Body of pancreas (tissue), 4 donors: ENCODE measurements at places on chromosomes 5 and 9.

DNA sequence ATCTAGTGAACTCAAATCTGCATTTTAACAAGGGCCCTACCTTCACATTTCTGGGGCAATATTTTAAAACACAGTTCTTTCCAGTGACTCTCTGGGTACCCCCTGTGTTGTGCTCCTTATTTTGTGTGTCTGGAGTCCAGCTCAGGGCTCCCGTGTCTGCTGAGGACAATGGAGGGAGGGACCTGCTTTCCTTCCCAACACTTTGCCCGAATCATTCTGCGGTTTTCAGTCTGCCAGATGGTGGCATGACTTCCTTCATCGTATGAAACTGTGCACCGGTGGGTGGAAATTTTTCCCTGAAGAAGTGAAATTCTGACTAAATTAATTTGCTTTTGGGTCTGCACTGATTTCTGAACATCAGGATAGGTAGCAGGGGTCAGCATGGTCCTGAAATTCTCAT lies 153.6 kb upstream of the CD180 start:
- no peak for DNase-seq

- DNase-seq, result no peak
These were observed 431 bp downstream of the BNC2 start for GRCh38 chr9:16869882-16870595.

DNA sequence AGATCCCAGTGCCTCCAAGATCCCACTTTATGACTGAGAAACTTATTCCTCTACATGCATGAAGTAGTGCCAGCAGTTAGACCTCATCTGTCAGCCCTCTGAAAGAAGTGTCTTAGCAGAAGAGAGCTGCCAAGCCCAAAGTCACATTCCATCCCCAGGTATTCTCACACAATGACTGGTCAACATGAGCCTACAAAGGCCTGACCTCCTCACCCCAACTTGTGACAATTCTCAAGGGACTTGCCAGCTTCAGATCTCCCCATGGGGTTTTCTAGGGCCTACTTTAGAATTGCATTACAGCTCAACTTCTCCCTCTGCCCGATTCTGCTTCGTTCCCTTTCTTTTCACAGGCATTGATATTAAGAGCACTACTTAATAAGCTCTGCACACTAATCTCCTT lies 393.8 kb upstream of the SLC30A5 start:
- DNase-seq, result no peak

DNA sequence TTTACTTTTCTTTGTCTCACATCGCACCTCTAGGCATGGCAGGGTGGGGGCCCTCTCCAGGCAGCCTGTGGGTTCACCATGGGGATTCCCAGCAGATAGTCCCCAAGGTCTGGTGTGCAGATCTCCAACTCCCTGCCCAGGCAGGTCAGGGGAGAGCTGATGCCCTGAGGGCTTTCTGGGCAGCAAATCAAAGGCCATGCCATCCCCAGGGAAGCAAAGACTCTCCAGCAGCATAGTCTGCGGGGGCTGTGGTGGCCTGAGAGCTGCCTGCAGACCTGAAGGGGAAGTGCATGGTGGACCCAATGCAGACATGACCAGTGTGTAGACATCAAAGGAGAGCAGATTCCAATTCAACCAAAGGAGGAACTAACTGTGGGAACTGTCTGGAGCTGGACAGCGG lies 7.7 kb downstream of the NEURL1B start:
- DNase-seq, result no peak

GRCh38 chr9:108709126-108709525 lies 146.7 kb downstream of the ACTL7B start:
- DNase-seq, result no peak

GRCh38 chr5:97888439-97888838 lies 705.4 kb upstream of the RIOK2 start:
- DNase-seq, result no peak

DNA sequence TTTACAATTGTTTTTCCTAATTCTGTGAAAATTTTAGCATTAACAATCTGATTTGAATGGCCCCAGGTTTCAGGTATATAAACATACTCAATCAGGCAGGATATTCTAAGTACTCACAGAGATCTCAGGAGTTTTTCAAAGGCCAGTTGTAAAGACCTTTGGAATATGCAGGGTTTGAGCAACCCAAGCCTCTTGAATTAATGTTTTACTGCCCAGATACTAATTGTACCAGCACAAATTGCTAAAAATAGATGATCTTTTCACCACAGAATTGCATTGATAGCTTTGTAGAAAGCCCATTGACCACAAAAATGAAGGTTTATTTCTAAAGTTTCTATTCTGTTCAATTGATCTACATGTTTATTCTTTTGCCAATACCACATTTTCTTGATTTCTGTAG lies 186.5 kb downstream of the OSTF1 start:
- no peak for DNase-seq

DNA sequence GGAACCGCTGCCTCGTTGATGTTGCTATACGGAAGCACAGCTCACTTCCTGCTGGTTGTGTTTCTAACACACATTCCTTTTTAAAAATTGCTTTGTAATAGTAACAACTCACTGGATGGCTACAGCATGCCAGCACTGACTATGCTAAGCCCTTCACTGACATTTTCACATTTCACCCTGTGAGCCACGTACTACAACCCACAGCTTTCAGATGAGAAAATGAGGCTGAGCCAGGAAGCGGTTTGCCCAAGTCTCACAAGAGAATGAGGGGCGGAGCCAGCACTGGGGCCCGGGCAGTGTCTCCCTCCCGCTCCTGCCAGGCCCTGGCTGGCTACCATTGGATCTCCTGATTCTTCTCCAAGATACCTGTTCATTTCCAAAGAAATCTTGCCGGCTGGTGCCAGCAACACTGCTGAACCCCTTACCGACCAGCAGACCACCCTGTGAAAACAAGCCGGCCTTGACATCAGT lies 38.3 kb downstream of the FAM78A start:
- DNase-seq, result peak; percentile 69

- DNase-seq, result no peak
These were observed 249.6 kb downstream of the IRX1 start for GRCh38 chr5:3845230-3845629.

DNA sequence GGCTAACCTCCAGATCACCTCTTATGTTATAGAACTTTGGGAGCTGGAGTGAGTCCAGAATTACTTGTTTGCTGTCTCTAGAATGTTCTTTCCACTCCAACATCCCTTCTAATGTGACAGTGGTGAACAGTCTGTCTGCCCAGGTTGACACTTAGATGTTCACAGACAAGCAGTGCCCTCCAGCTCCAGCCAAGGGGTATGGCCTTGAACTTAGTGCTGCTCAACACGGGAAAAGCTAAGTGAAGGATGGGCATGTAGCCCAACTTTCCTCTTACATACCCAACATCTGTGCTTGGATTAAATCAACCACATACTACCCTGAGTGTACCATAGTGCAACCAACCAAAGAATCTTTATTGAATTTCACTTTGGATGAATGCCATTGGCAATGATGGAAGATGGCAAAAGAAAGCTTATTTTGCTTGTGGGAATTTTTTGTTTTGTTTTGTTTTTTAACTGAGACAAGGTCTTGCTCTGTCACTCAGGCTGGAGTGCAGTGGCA lies 201.2 kb downstream of the NXNL2 start:
- DNase-seq, result no peak

DNA sequence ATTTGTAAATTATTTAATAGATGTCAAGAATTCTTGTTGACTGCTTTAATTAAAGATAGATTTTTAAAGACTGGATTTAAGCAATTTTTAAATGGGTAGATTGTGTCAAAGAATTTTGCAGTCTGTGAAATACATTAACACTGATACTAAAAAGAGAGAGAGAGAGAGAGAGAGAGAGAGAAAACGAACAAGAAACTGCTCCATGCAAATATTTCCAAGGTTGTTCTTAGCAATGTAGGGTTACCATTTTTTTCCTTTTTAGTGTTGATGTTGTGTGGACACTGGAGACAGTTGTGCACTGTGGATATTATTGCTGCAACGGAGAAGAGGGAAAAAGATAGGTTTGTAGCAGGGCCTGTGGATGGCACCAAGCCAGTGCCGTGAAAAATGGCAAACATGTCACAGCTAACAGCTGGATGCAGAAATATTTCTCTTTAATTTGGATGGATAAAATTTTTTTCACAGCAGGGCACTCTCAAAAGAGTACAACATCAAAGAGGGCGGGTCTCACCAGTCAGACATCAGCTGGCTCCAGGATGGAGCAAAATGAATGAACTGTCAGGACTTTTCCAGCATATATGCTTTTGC lies 58.2 kb downstream of the PRDM6 start:
- no peak for DNase-seq

- DNase-seq, result no peak
These were observed 67.9 kb upstream of the PANK3 start for GRCh38 chr5:168647083-168647482.

DNA sequence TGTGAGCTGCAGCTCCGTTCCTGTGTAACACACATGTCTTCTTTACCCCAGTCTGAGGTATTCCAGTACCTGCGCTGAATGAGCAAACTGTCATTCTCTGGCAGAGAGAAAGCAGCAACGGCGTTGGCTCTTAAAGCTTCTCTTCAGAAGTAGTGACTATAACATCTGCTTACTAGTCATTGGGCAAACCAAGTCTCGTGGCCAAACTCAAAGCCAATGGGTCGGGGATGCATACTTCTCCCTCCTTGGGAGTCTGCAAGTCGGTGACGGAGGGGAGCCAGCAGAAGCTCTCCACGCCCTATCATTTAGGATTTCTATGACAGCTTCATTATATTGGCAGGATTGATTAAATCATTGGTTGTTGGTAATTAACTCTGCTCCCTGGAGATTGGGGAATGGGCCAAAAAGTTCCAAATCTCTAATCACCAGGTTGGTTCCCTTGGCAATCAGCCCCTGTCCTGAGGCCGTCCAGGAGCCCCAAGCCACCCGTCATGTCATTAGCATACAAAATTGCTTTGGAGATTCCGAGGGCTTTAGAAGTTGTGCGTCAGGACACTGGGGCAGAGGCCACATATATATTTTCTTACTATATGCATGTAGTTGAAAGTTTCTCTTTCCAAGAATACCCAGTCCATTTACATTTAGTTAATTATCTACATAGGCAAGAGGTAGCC lies 44.9 kb downstream of the ZNF354A start:
- no peak for DNase-seq

- no peak for DNase-seq
These were observed 71.8 kb downstream of the C9orf50 start for GRCh38 chr9:129549139-129549538.

- no peak for DNase-seq
These were observed 24.4 kb upstream of the RGMB start for GRCh38 chr5:98749046-98749445.

DNA sequence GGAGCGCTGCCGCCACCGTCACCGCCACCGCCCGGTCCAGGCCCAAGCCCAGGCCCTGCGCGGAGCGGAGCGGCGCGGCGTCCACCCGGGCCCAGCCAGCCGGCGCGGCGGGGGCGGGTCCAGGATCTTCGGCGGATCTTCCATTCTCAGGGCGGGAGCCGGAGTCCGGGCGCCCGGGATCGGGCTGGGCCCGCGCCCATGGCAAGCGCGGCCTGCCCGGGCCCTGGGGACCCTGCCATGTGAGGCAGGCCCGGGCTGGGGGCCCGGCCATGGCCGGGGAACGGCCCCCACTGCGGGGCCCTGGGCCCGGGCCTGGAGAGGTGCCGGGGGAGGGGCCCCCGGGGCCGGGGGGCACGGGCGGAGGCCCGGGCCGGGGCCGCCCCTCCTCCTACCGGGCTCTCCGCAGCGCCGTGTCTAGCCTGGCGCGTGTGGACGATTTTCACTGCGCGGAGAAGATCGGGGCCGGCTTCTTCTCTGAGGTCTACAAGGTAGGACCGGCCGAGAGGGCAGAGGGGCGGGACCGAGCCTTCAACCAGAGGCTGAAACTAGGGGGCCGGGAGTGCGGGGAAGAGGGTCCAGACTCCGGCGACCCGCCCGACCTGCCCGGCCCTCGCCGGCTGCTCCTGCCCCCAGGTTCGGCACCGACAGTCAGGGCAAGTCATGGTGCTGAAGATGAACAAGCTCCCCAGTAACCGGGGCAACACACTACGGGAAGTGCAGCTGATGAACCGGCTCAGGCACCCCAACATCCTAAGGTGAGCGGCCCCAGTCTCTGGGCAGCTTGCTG lies 482 bp downstream of the TESK1 start:
- DNase-seq, result no peak

DNA sequence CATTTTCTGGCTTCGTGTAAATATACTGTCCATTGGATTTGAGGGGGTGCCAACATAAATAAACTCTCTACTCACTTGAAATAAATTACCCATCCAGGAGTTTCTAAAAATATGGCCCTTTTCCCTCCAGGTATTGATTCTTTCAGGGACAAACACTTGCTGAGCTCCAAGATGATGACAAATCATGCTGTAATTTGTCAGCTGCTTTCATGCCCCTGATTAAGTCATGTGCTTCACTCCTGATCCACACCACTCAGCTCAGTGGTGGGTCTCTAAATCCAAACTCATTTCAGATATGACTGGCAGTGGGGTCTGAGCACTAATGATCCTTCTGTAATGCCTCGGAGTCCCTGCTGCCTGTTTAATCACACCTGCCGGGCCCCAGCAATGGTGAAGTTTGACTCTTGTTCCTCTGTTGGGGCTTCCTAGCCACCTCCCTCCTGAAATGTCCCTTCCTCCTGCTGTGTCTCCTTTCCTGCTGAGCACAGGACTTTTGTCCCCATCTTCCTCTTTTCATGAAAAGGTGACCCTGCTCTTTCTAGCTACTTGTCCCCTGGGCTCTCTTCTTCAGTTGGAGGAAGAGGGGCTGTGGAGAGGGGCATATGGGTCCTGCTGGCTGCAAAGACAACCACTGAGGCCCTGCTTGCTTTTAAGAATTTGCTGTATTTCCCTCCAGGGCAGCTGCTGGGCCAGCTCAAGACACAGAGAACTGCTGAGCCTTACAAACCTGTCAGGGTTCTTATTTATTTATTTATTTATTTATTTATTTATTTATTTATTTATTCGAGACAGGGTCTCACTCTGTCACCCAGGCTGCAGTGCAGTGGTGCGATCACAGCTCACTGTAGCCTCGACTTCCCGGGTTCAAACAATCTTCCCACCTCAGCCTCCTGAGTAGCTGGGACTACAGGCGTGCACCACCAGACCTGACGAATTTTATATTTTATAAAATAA lies 200.0 kb downstream of the ATP10B start:
- DNase-seq, result no peak

GRCh38 chr9:126471084-126471624 lies 142.6 kb upstream of the LMX1B start:
- DNase-seq, result peak; percentile 23

GRCh38 chr9:38216572-38216971 lies 147.5 kb upstream of the SHB start:
- DNase-seq, result no peak

GRCh38 chr9:10059044-10059443 lies 553.8 kb downstream of the PTPRD start:
- DNase-seq, result no peak

DNA sequence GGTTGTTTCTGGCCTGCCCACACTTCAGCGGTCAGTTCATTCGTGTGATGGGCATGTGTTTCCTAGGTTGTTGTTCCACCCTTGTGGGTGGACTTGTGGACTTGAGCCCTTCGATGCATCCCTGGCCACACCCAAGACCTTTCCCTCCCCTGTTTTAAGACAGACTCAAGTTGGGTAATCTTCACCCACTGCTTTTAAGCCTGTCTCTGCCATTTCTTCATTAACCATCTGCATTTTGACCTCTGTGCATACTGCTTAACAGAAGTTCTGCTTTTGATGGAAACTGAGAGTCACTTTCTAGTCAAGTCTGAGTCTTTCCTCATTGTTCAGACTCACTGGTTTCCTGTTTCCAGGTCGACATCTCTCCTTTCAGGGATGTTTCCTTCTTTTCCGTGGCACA lies 233.7 kb downstream of the ARHGEF28 start:
- DNase-seq, result no peak
